Liver (tissue), 10 donors: ENCODE measurements at places on chromosomes 16 and 17. TPM values are rescaled to one million over a fixed set of nuclear protein-coding genes. Genes with fewer than 3 reads are reported as not detected.

Gene ADORA2B
- 0.25 TPM for total RNA-seq

Gene TMEM92
- total RNA-seq, result 0.05 TPM

Gene DNAH17
- not detected for total RNA-seq

Gene CTRB2
- total RNA-seq, result not detected

Gene JPH3
- under 0.01 TPM for total RNA-seq

Gene BFAR
- total RNA-seq, result 24.1 TPM

Gene ACBD4
- total RNA-seq, result 51.4 TPM

Gene WFIKKN2
- total RNA-seq, result 0.19 TPM

Gene PIK3R6
- total RNA-seq, result 0.37 TPM

Gene TP53TG3
- total RNA-seq, result not detected

Gene TBC1D3C
- total RNA-seq, result 0.42 TPM

Gene PABPN1L
- total RNA-seq, result 0.09 TPM

Gene KIF2B
- total RNA-seq, result not detected

Gene FAM171A2
- total RNA-seq, result 1.1 TPM

Gene KRTAP4-3
- not detected for total RNA-seq

Gene CLEC19A
- total RNA-seq, result not detected

Gene BAIAP3
- 2.3 TPM for total RNA-seq

Gene DRC7
- total RNA-seq, result 1.8 TPM

Gene C16orf86
- 1.2 TPM for total RNA-seq

Gene HLF
- total RNA-seq, result 59.3 TPM

Gene ZCCHC14
- 7.1 TPM for total RNA-seq

Gene FGF11
- 0.19 TPM for total RNA-seq

Gene C16orf82
- total RNA-seq, result not detected

Gene C17orf113
- 0.14 TPM for total RNA-seq

Gene MRM1
- 5.9 TPM for total RNA-seq
